ENCODE measurements at places on chromosomes 2 and 18.

DNA sequence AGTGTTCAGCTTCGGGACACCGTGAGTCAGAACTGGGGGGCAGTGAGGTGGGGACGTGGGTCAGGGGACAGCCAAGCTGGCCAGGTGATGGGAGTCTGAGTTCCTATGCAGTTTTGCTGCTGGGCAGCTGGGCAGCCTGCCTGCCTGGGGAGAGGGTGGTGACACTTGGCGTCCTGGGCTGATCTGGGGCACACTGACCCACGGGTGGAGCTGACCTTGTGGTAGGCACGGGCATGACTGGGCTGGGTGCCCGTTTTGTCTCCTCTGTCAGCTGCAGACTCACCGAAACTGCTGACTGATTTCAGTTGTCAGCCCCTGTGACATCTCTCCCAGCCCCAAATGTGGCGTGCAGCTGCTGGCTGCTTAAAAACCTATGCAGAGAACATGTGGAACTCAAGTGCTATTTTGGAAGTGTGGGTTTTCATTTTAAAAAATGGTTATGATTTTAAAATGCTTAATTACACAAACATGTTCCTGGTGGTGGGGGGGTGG lies 32.6 kb upstream of the E2F6 start:
- peak; percentile 96 for DNase-seq

DNA sequence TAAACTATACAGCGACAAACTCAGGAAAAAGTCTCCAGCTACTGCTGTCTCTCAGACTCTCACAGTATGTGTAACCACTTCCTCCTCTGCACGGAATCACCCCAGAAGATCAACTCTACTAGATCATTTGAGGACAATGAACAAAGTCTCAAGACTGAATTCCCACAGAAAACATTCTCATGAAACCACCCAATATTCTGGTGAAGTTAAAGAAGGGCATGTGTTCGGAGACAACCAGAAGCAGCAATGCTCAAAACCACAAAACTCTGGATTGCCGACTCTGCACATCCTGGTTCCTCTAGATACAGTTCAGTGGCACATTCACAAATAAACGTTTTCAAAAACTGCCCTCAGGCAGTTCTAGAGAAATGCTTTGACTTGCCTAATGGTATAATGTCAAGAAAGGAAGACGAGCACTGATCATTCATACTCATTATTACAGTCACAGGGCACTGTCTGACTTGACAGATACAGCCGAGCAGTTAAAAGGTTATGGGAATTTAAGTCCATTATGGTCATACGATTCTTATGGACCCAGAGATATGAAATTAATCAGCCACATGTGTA lies 91.9 kb upstream of the STK17B start:
- DNase-seq: no peak

DNA sequence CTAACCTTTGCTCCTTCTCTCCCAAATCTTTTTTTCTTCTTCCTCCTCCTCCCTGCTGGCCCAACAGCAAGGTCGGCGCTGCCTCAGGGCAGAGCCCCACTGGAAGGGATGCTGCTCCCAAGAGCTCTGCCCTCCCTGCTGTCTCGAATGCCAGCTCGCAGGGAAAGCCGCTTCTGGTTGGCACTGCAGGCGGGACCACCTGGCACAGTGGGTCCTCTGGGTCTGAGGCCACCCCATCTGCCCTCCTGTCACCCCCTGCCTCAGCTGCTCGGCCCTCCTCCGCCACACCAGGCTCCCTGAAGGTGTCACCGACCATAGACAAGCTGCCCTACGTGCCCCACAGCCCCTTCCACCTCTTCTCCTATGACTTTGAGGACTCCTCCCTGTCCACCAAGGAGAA lies 176.3 kb downstream of the TPGS2 start:
- DNase-seq: no peak

GRCh38 chr2:9967053-9967775 lies 15.7 kb downstream of the GRHL1 start:
- peak; percentile 33 for DNase-seq

GRCh38 chr2:19747310-19748072 lies 154.3 kb downstream of the TTC32 start:
- no peak for DNase-seq

DNA sequence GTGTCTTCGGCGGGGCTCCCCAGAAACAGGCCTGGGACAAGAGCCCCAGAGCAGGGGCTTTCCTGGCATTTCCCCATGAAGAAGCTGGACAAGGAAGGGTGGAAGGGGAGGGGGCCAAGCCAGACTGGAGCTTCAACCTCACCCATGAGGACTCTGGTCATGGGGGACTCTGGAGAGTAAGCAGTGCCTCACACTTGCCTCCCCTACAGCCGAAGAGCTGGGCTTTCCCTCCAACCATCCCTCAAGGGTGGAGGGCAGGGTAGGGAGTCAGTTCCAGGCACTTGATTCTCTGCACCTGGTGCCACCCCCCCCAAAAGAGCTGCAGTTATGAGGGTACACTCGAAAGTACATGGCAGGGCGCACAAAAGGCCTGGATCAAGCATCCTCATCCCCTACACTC lies 246.6 kb downstream of the TFCP2L1 start:
- no peak for DNase-seq

GRCh38 chr2:194539425-194539824 lies 1117.6 kb upstream of the SLC39A10 start:
- DNase-seq: no peak

GRCh38 chr2:56666777-56667176 lies 483.0 kb downstream of the CCDC85A start:
- no peak for DNase-seq

GRCh38 chr2:72124376-72124775 lies 23.3 kb downstream of the CYP26B1 start:
- DNase-seq: no peak

- no peak for DNase-seq
Observed at GRCh38 chr2:88187927-88188326, 17.8 kb downstream of the THNSL2 start.

- no peak for DNase-seq
Observed at GRCh38 chr2:42421157-42421485, 60.1 kb upstream of the COX7A2L start.

- DNase-seq: no peak
Observed at GRCh38 chr2:141848191-141848590, 282.6 kb downstream of the LRP1B start.

GRCh38 chr2:204732019-204732418 lies 186.7 kb downstream of the PARD3B start:
- DNase-seq: no peak

DNA sequence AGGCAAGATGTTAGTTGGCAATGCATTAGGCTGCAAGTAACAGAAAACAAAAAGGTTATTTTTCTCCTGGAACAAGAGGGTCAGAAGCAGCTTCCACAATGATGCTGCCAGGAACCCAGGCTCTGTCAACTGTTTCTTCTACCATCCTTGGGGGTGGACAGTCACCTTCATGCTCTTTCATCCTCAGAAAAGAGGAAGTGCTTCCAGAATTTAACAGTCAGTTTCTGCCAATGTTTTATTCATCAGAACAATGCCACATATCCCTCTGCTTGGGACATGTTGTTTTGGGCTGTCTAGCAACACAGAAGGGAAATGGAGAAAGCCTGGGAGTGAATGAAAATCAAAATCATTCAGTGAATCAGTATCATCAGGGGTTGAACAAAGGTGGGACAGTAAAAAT lies 7.1 kb downstream of the TMEM182 start:
- DNase-seq: no peak

DNA sequence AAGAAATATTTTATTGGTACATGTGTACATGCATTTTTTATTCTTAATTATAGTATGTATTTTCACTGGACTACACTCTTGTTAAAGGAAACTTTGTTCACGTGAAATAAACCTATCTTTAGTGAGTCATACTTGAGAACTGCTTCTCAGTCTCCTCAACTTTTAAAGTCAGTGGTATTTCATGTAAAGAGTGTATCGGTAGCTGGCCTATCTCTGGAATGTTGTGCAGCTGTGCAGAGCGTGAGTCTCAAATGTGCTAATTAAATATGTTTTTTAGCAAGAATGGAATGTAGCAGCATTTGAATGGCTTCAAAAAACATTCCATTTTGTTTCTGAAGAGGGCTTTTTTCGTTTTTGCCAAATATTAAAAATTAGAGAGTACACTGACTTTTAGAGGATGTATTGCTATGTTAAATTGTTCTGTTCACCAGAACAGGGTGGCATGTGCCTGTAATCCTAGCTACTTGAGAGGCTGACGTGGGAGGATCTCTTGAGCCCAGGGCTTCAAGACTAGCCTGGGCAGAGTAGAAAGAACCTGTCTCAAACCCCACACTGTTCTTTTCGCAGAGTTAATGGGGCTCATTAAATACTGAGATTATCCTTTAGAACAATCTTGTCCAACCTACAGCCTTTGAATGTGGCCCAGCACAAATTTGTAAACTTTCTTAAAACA lies 14.3 kb downstream of the SPTBN1 start:
- no peak for DNase-seq

GRCh38 chr2:114550895-114551793 lies 108.7 kb downstream of the DPP10 start:
- DNase-seq: no peak

DNA sequence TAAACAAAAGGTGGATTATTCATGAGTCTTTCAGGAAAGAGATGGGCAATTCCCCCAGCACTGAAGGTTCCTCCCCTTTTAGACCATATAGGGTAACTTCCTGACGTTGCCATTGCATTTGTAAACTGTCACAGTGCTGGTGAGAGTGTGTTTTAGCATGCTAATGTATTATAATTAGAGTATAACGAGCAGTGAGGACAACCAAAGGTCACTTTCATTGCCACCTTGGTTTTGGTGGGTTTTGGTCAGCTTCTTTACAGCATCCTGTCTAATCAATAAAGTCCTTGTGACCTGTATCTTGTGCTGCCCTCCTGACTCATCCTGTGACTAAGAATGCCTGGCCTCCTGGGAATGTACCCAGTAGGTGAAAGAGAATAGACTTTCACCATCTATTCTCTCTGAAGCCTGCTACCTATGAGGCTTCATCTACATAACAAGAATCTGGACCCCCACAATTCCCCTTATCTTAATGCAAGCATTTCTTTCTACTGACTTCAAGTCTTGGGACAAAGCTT lies 148.7 kb downstream of the CABLES1 start:
- DNase-seq: no peak

- no peak for DNase-seq
Observed at GRCh38 chr2:170467568-170468422, 247.3 kb upstream of the SP5 start.

DNA sequence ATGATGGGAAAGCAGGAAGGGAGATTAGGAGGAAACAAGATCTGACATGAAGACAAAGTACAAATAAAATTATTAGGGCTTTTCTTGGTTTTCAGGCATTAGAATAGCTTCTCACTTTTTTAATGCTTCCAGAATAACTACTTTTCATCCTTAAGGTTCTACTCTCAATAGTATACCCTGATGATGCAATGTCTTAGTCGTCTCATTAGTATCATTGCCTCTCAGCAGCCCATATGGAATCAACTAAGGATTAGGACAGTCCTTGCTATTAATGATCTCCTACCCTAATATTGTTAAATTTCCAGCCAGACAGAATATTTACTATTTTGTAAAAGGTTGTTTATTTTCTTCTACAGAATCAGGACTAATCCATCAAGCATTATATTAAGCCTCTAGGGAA lies 55.9 kb downstream of the RELCH start:
- DNase-seq: no peak

- no peak for DNase-seq
Observed at GRCh38 chr2:233426619-233427342, 72.5 kb downstream of the DGKD start.

- no peak for DNase-seq
Observed at GRCh38 chr2:201484805-201485204, 33.3 kb downstream of the STRADB start.

DNA sequence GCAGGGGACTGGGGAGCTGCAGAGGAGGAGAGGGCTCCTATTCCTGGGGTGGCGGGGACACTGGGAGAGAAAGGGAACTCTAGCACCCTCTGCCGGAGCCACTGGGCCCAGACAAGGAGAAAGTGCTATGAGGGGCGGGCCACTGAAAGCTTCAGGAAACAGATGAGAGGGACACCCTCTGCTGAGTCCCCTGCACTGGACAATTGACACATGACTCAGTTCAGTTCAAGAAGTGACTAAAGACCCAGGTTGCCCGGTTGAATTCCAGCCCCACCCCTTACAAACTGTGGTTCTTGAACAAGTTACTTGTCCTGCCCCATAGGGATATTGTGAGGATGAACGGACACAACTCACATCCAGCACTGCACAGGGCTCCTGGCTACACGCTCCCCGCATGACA lies 5.0 kb downstream of the RUFY4 start:
- DNase-seq: no peak

DNA sequence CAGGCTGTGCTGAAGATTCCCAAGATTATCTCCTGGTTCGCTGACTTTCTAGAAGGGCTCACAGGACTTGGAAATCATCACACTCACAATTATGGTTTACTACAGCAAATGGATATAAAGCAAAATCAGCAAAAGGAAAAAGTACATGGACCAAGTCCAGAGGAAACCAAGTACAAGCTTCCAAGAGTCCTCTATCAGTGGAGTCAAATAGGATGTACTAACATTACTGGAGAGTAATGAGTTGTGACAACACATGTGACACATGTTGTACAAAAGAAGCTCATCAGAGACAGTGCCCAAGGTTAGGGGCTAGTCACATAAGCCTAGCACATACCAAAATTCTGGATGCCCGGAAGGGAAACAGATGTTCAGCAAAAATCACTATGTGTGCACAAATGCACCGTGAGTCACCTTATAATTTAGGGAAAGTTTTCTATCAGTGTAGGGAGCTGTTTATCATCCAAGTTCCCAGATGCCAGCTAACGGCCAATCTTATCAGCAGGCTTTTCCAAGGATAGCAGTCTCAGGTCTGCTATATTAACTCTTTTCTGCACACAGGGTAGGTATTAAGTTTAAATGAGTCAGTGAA lies 9.5 kb downstream of the TMEM237 start:
- no peak for DNase-seq

DNA sequence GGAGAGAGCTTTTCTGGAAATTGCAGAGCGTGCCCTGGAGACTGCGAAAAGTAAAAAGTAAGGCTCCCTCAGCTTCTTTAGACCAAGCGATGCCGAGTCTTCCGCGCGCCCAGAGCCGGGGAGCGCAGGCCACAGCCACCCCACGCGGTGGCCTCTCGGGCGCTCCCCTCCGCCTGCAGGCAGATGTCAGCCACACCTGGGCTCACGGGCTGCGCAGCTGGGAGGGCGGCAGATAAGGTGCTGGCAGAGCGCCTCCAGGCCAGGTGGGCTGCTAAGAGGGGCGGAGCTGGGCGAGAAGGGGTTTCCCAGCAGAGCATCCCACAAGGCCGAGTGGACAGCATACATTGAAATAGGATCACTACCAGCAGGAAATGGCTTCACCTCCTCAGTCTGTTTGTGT lies 81.7 kb downstream of the ARHGEF4 start:
- no peak for DNase-seq

DNA sequence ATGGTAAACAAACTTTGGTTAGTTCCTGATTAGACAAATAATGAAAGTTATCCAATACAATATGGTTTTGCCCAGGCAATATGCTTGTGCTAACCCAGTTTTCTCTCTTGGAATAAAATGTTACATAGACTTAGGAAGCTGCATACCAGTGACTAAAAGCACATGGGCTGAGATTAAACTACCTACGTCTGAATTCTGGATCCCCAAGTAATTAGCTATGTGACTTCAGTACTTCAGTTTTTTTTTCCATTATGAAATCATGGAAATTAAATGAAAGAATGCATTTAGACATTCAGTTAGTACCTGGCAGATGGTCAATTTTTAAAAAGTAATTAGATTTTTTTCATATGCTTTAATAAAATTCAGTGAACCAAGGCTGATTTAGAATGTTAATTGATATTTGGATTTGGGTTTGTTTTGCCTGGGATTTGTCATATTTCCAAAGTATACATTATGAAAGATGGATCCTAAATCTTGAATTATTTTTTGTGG lies 213.9 kb downstream of the PTH2R start:
- DNase-seq: no peak

All from psoas muscle (tissue), 8 donors.